ENCODE measurements at places on chromosomes 16 and 17. TPM values are rescaled to one million over a fixed set of nuclear protein-coding genes. Genes with fewer than 3 reads are reported as not detected.

Gene MYH2
- not detected for total RNA-seq

Gene CCT6B
- total RNA-seq = 0.16 TPM

Gene KRT15
- 0.16 TPM for total RNA-seq

Gene CTF1
- total RNA-seq = 0.19 TPM

Data from bladder microvascular endothelial cell (primary cell).